ENCODE measurements at places on chromosomes 13 and 19. TPM values are rescaled to one million over a fixed set of nuclear protein-coding genes. Genes with fewer than 3 reads are reported as not detected.

- no peak for DNase-seq
Measured at GRCh38 chr13:23758798-23759527, 130.2 kb downstream of the MIPEP start.

- DNase-seq = no peak
Measured at GRCh38 chr13:42001580-42001979, 40.7 kb upstream of the VWA8 start.

GRCh38 chr13:25300861-25301346 is 521 bp upstream of the NUP58 start:
- no peak for DNase-seq

DNA sequence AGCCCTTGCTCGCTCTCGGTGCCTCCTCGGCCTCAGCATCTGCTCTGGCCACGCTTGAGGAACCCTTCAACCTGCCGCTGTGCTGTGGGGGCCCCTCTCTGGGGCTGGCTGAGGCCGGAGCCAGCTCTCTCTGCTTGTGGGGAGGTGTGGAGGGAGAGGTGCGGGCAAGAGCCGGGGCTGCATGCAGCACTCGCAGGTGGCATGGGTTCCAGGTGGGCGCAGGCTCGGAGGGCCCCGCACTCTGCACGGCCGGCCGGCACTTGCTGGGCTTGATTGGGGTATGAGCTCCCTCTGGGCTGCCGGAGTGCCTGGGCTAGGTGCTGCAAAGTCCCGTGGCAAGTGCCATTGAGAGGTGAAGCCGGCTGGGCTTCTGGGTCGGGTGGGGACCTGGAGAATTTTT is 31.7 kb upstream of the RPL21 start:
- DNase-seq = no peak

- peak; percentile 29 for DNase-seq
Measured at GRCh38 chr19:41706741-41707501, 1.5 kb upstream of the CEACAM5 start.

DNA sequence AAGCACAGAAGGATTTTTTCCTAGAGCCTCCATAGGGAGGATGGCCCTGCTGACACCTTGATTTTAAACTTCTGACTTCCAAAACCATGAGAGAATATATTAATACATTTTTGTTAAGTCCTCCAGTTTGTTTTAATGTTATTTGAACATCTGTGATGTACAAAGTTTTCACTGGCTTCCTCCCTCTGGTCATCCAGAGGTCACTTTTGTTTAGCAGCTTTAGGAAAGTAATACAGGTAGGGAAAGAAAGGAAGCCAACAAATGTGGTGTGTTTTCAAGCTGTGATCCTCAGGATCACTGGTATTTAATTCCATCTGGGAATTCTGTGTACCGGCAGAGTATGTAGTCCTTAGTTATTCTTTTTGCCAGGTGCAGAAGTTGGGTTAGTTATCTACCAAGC is 488.8 kb upstream of the ATXN8OS start:
- DNase-seq = no peak

Gene CRB3
- total RNA-seq = 1.9 TPM

Gene C13orf46
- not detected for total RNA-seq

Gene GNA15
- 3.7 TPM for total RNA-seq

Gene TMEM86B
- 0.62 TPM for total RNA-seq

Gene KLK3
- total RNA-seq = not detected

Data from G401 (cell line).